Peyer's patch (tissue), 4 donors: ENCODE measurements at places on chromosomes 4 and X. TPM values are rescaled to one million over a fixed set of nuclear protein-coding genes. Genes with fewer than 3 reads are reported as not detected.

Gene ENOX2
- 4.7 TPM for total RNA-seq

Gene STARD8
- total RNA-seq, result 0.70 TPM

Gene FAM9C
- total RNA-seq, result 0.57 TPM

Gene MEPE
- not detected for total RNA-seq

Gene MAGEA4
- not detected for total RNA-seq

Gene AADAT
- total RNA-seq, result 4.6 TPM

Gene MAP7D2
- total RNA-seq, result 4.1 TPM

Gene ADH6
- 29.9 TPM for total RNA-seq

DNA sequence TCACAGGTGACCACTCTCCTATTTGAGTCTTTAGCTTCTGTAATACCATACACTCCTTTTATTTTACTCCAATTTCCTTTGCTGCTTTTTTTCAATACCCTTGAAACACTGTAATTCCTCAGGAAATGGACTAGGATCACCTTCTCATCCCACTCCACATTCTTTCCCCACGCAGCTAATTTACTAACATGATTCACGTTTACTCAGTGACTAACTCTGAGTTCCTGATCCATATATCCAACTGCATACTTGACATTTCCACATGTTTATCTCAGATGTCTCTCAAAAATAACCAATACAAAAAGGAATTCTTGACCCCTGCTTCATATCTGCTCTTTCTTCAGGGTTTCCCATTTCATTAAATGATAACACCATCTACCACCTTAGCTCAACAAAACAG, 19.9 kb downstream of the RPS6KA6 start:
- no peak for DNase-seq

DNA sequence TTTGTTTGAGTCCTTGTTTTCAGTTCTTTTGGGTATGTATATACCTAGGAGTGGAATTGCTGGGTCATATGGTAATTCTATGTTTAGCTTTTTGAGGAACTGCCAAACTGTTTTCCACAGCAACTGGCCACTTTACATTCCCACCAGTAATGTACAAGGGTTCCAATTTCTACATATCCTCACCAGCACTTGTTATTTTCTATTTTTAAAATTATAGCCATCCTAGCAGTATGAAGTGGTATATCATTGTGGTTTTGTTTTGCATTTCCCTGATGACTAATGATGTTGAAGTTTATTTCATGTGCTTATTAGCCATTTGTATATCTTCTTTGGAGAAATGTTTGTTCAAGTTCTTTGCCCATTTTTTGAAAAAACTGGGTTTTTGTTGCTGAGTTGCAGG, 39.6 kb downstream of the TMEM164 start:
- DNase-seq, result no peak

DNA sequence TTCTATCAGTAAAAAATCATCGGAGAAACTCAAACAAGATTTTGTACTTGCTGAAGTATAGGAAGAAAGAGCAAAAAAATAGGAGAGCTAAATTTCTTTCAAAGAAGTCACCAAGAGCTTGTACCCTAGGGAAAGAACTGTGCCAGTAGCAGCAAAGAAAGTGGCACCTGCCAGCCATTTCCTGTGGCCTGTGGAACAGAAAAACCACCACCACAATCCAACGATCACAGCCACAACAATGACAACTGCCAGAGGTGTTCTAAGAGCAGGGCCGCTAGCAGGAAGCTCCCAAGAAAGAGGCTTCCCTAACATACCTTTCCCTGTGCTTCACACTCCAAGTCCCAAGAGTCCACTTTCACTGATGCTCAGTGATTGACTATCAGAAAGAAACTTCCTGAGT, 266.1 kb upstream of the GPC4 start:
- no peak for DNase-seq

GRCh38 chr4:89305712-89306437, 1.7 kb downstream of the GPRIN3 start:
- no peak for DNase-seq

DNA sequence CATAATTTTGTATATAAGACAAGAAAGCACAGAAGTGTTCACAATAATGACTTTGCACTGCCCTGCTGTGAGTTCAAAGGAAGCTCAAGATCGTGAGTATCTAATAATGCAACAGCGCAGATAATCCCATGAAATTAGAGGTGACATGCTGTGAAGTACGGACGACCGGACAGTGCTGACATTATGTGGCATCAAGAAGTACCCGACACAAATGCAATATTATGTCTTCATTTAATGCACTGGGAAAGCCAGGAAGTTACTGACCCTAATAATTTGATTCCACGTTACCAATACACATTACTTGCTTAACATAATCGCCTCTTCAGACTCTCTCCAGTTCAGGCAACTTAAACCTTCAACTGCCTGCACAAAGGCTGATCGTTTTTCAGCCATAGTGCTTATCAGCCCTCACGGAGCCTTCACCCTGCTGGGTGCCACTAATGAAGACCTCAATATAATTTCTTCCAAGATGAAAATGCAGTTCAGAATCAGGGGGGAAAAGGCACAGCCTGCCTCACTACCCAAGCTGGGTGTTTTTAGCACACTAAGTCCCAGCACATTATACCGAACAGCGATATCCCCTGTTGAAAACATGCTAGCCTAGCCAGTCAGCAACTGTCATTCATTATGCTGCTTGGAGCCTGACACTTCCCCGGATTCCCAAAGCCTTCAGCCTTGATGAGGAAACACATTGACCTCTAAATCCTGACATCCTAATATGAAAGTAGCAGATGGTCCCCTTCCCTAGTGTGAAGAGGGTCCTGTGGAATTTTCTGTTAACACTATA, 56.1 kb downstream of the SLC7A11 start:
- no peak for DNase-seq

GRCh38 chrX:9555354-9555753, 90.5 kb downstream of the TBL1X start:
- DNase-seq, result no peak

- DNase-seq, result no peak
Measured at GRCh38 chr4:6390356-6390755, 82.1 kb downstream of the PPP2R2C start.

- no peak for DNase-seq
Measured at GRCh38 chrX:77900688-77901087, 1.4 kb downstream of the COX7B start.

GRCh38 chr4:8580321-8581093, at the start of gene GPR78:
Gene GPR78 (plus strand): TSS chr4:8580392. CDS start chr4:8580983, 591 bp downstream.
- DNase-seq, result no peak

DNA sequence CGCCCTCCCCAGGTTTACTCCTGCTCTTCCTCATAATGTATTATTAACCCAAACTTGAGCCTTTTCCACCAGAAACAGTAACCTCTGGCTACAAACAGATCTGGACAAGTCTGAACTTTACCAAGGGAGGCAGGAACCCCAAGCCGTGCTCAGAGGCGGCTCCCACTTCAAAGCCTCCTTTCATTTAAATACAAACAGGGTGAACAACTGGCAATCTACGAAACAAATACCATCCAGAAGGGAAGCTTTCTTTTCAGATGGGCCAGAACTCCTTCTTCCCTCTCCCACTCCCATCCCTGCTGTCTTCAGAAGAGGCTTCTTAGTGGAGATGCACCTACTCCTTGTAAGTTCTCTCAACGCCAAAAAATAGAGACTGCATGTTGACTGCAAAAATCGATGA, 2.1 kb upstream of the GPC4 start:
- no peak for DNase-seq

DNA sequence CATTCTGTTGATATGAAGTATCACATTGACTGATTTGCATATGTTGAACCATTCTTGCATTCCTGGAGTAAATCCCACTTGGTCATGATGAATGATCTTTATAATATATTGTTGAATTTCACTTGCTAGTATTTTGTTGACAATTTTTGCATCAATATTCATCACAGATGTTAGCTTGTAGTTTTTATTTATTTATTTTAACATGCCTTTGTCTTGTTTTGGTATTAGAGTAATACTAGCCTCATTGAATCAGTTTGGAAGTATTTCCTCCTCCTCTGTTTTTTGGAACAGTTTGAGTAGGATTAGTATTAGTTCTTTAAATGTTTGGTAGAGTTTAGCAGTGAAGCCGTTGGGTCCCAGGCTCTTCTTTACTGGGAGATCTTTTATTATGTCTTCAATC, 13.9 kb upstream of the ADH1C start:
- no peak for DNase-seq

DNA sequence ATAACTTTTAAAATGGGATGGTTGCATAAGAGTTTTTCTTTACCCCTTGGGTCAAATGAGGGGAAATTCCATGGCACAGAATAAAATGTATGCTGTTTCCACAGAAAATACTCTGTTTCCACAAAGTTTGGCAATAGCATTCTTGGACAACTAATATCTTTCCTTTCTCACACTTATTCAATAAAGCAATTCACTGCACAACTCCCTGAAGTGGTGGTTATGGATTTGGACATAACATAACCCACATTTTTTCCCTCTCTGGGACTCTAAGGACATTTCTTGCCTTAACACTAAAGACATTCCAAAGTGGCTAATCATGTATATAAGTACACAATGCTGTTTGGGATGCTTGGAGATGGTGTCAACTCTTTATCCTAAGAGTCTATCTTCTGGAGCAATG, 51.7 kb upstream of the GPM6B start:
- DNase-seq, result no peak

DNA sequence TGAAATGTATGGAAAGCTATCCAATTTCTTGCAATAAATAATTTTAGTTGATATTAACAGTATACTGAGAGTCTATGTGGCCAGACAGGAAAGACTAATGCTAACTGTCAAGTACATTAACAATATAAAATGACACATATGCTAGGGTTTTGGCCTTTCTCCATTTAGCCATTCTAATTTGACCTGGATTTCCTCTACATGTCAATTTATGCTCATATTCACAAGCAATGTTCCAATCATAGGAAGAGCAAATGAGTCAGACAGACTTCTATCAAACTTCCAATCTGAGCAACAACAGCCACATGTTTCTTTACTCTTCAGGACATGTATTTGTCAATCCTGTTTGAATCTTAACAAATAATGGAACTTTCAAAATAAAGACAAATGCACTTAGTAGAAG, 53.6 kb downstream of the CORIN start:
- no peak for DNase-seq

GRCh38 chr4:86657382-86657781, 63.3 kb downstream of the PTPN13 start:
- DNase-seq, result no peak

DNA sequence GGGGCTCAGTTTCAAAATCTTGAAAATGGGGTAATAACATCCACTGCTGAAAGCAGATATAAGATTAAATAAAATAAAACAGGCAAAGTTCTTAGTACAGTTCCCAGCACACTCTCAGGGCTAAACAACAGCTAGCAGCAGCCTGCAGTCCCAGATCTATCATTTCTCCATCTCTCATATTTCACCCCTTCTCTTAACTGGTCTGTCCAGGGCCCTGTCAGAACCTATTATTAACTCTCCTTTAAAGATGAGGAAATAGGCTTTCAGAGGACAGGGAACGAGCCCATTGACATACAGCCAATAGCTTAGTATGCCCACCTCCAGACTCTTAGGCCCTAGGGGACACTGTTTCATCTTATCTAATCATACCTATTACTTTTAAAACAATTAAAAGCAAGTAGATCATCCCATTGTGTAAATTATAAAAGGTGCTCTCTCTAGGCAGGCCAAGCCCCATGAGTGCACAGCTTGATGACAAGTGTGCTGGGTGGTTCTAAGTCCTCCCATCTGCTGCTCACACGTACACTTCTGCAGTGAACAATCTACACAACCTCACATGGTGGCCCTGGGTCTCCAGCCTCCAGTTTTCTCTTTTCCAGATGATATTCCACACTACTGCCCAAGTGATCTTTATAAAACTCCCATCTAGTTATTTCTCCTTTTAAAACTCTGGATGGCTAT, 119.0 kb downstream of the APBB2 start:
- no peak for DNase-seq

DNA sequence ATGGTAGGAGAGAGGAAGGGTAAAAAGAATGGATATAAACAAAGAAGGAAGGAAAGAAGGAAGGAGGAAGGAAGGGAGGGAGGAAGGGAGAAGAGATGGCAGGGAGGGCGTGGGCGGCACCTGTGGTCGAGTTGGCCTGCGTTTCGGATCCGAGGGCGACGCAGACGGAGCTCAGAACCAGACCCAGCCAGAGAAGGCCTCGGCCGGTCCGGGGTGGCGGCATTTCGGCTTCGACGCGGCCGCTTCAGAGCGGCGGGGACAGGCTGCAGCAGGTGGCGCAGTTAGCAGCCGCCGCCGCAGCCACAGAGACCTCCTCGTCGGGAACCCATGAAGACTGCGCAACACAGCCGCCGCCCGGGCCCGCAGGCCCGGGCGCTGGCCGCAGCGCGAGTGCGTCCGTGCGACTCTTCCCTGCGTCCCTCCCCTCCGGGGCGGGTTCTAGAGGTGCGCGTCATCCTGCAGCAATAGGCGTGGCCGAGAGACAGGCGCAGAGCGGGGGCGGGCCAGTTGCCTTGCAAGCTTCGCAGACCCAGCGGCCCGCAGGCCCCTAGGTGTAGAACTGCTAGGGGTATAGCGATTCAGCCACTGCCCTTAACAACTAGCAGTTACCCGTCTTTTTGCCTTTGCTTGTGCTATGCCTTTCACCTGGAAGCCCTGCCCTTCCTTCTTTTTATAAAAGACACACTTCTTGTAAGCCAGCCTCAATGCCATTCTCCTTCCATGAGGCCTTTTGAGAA, at the start of gene IDS:
TSS of gene IDS (minus strand) at position 392 of the 737 bp plus-strand sequence. CDS start at position 223, 169 bp downstream.
- peak; percentile 90 for DNase-seq

GRCh38 chrX:133513123-133513522, 97.8 kb upstream of the GPC4 start:
- no peak for DNase-seq

DNA sequence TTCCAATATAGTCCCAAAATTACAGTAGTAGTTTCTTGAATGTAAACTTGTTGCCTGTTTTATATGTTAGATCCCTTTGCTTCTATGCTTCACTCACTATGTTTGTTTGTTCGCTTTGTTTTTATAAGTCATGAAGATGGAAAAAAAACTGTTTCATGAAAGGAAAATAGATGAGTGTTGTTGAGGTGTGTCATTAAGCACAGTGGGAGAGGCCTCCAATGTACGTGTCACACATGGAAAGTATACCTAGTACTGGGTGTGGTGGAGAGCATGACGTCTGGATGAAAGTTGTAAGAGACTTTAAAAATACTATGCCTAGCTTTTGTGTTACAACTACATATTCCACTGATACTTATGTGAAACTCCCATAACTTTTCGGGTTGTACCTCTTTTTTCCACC, 28.4 kb downstream of the PLS3 start:
- no peak for DNase-seq
